Stimulated activated CD8-positive, alpha-beta memory T cell treated with anti-CD3 and anti-CD28 coated beads, Interleukin-7, amount 100 ng/mL, for 1 hour (primary cell): ENCODE measurements at places on chromosomes 3 and 15.

- no peak for DNase-seq
Measured at GRCh38 chr3:31274326-31275024, 258.2 kb upstream of the STT3B start.

DNA sequence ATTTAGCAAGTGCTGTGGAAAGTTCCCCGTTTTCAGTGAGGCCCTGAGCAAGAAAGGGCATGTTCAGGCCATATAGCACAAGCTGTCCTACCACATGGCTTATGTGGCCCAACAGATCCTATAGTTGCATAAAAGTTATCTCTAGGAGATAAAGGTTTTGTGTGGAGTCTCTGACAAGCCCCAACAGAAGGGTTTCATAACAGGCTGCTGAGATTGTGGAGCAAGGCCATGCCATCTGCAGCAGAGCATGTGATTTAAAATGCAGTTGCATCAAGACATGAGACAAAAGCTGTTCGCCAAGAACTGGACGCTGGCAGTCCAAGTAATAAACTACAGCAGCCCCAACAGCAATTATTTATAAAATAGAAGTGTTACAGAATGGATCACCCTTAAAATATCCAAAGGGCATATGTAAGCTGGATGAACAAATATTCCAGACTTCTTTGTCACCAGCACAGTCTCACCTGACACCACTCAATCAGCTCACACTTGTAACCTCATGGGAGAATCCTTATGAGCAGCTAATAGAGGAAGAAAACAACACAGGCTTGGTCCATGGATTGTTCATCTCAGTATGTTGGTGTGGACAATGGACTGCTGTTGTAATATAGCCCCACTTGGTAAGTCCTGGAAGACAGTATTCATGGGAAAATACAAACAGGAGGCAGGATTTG is 14.4 kb upstream of the CLDN1 start:
- no peak for DNase-seq

DNA sequence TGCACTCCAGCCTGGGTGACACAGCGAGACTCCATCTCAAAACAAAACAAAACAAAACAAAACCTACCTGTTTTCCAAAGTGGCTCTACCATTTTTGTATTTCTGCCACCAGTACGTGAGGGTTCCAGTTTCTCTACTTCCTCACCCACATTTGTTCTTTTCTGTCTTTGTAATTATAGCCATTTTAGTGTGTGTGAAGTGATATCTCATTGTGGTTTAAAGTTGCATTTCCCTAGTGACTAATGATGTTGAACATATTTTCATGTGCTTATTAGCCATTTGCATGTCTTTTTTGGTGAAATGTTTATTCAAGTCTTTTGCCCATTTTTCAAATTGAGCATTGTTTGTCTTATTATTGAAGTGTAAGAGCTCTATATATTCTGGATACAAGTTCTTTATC is 50.7 kb downstream of the TRA2B start:
- no peak for DNase-seq

GRCh38 chr3:194285024-194285849 is 65.9 kb downstream of the CPN2 start:
- no peak for DNase-seq

DNA sequence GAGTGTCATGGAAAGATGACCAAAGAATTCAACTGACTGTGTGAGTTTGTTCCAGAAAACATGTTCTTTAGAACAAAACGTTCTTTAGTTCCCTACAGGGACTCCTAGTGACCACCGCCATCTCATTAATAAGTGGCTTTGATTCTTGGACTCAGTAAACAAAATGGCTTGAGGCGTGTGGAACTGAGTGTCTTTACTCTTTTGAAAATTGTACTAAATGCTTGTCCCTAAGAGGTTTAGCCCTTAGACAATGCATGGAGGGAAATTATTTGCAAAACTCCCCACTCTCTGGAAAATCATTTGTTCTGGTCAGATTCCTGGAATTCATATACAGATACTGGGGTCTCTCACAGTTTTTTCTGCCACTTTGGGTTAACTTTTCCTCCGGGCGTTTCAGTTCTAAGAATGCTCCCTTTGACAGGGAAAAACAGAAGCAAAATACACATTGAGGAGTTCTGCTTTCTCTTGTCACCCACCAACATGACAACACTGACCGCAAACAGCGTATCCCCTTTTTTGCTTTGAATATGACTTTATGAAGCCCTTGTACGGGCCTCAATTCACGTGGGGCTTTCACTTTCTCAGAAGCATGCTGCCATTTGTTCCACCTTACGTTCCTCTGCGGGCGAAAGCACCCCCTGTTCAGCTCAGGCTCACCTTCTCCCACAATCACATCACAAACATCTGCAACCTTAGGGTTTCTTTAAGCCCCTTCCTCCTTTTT is 15.3 kb upstream of the NRROS start:
- DNase-seq: no peak

DNA sequence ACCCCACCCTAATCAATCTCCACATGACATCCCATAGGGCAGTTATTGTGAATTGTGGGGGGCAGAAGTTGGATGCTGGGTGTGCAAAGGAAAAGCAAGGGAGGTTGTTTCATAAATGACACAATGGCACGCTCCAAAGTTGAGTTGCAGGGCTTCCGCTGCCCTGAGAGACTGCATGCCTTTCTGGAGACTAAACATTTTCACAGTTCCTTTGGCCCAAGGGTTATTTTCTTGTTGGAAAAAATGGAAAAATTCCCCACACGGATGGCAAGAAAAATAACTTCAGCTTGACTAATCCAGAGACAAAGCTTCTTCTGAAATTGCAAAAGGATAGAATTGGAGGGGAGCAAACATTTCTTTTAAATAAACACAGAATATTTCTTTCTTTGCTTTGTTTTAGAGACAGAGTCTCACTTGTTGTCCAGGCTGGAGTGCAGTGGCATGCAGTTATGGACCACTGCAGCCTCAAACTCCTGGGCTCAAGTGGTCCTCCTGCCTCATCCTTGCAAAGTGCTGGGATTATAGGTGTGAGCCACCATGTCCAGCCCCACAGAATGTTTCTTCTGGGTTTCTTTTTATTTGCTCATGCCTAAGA is 19.1 kb upstream of the TPM1 start:
- DNase-seq: no peak

- DNase-seq: no peak
Measured at GRCh38 chr15:42284551-42284950, 11.3 kb upstream of the TMEM87A start.

- DNase-seq: no peak
Measured at GRCh38 chr15:53312707-53313106, 446.8 kb downstream of the WDR72 start.

- DNase-seq: no peak
Measured at GRCh38 chr3:126319701-126320295, 37.4 kb downstream of the KLF15 start.

DNA sequence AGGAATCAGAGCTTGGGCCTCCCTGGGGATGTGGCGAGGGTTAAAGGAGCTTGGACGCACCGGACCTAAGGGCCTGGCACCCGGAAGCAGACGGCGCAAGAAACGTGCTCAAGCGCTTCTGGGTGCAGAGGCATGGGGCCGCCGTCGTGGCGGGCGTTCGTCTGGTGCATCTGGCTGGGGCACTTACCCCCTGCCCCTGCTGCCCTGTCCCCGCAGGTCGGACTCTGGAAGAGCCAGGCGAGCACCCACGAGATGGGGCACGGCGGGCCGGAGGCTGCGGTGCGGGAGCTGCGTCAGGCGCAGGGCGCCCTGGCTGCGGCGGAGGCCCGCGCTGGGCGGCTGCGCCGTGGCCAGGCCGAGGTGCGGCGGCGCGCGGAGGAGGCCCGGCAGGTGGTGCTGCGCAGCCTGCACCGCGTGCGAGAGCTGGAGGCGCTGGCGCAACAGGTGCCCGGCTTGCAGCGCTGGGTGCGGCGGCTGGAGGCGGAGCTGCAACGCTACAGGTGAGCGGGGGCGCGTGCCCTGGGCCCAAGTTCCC is 2.5 kb downstream of the EFCC1 start:
- DNase-seq: no peak

- no peak for DNase-seq
Measured at GRCh38 chr3:182246870-182247269, 535.1 kb downstream of the SOX2 start.

GRCh38 chr15:92079647-92080255 is 226.2 kb downstream of the SLCO3A1 start:
- no peak for DNase-seq

DNA sequence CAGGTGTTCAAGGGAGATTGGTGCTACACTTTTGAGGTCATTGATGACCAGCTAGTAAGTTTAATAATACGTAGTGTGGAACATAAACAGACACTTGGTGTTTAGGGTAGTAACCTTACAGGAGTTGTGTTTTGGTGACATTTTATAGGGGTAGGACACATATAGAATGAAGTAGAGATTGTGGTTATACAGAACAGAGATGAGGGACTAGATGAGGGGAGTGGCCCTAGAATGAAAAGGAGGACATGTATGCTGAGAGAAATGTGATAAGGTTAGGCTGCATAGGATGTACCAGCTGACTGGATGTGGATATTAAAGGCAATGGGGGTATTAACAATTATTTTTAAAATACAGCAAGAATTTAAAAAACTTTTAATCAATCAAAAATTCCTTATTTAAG is 8.0 kb downstream of the MBNL1 start:
- DNase-seq: no peak

DNA sequence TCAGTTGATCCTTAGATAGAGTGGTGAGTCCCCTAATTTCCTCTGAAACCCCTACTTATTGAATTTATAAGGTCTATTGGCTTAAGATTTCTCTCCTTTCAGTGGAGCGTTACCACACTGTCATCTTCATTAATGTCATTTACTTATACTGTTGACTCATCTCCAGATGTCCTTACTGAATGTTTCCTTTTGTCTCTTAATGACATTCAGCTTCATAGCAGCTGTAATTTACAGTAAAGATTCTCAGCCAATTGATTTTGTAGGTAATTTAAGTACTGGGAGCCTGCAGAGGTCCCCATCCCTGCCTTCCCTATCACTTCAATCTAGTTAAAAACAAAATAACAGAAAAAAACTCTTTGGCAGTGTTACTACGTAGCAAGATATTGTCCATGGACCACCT is 18.8 kb downstream of the STX19 start:
- DNase-seq: no peak

- no peak for DNase-seq
Measured at GRCh38 chr3:51269466-51269865, 115.6 kb upstream of the MANF start.

DNA sequence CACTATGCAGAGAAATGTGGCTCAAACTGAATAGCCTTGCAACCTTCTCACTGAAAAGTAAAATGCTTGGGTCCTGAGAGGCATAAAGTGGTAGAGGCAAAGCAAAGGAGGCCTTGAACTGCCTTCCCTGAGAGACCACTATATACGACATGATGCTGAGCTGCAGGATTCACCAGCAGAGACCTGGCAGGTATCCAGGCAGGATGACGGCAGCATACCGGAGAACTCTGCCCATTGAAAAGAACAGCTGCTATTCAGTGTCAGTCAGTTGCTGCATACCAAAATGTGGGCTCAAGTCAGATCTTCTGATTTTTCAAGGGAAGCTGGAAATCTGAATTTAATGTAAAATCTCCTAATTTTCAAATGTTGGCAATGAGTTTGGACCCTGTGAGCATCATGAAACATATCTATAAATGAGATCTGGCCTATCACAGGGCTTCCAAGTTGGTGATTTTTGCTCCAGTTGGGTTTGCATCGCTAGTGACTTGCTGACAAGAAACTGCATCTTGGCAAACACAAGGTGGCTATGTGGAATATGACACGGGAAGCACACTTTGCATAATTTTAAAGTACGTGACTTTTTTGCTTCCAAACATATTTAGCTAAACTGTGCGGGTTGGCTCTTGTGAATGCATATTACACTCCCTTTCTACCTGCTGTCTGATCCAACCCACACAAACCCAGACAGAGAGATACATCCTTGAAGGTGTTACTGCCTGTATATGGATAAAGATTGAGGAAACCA is 529.0 kb downstream of the AGBL1 start:
- DNase-seq: no peak

- DNase-seq: no peak
Measured at GRCh38 chr3:15953841-15954240, 156.1 kb upstream of the ANKRD28 start.

GRCh38 chr3:72320095-72320954 is 527.9 kb downstream of the SHQ1 start:
- no peak for DNase-seq
